Brain microvascular endothelial cell (primary cell): ENCODE measurements at places on chromosomes 1 and 21.

DNA sequence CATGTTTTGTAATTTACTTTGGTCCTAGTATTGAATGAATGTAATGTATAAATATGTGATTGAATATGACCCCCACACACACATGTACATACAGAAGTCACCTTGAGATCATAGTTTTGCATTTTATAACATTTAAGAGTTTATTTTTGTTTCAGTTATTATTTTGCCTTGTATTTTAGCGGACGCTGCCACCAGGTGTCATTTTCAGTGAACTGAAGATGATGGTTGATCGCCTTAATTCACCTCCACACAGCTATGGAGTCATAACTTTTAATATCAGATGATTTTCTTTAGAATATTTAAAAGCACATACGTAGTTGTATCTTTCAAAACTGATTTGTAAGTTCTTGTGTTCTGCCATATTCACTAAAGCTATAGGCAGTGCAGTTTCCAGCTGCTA lies 130.4 kb downstream of the DYRK1A start:
- DNase-seq, result no peak

GRCh38 chr1:91589437-91589836 lies 88.8 kb downstream of the CDC7 start:
- DNase-seq, result no peak

- no peak for DNase-seq
Observed at GRCh38 chr1:106698660-106699059, 357.8 kb upstream of the PRMT6 start.

GRCh38 chr1:36328713-36329112 lies 5.3 kb upstream of the EVA1B start:
- no peak for DNase-seq

- DNase-seq, result no peak
Observed at GRCh38 chr21:45990741-45991605, 9.4 kb downstream of the COL6A1 start.

- no peak for DNase-seq
Observed at GRCh38 chr21:40687625-40688024, 159.3 kb downstream of the DSCAM start.

DNA sequence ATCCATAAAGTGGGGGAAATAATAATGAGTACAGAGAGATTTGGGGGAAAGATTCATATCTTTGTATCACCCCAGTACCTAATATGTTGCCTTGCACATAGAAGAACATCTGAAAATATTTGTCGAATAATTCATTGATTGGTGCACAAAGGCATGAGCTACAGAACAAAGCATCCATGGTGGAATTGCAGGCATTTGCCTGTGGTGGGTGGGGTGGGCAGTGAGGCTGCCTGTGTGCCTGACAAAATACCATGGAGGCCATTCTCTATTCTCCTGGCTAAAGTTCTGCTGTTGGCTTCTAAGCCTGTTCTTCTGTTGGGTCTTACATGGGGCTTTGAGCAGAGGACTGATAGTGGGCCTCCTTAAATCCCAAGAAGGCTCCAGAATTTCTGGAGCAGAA lies 10.0 kb upstream of the KCNA10 start:
- no peak for DNase-seq

DNA sequence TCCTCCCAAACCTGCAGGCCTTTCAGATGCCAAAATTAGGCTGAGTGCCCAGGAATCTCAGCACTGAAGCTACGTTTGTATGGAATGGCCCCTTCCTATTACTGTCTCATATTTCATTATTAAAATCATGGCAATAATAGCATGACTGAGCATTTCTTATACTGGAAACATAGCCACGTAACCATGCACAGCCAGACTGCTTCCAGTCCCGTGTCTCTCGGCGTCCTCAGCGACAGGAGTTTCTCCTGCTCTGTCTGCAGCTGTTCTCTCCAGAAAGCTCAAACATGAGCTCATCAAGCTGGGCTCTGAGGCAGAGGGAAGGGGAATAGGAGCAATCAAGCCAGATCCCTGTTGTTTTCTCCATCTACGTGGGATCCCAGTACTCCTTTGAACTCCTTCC lies 104.0 kb downstream of the CDC7 start:
- peak; percentile 14 for DNase-seq

DNA sequence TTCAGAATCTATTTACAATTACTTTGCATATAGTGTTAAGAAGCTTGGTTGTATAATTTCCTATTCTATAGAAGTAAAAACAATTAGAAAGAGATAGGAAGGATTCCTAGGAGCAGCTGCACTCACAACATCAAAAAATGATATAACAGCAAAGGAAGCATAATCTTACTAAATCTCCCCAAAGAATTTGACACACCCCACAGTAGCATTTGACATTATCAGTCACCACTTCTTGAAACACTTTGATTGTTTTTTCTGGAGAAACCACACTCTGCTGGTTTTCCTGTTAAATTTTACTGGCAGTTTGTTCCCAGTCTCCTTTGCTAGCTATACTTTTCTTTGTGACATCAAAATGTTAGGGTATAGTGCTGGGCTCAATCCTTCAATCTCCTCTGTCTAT lies 100.8 kb upstream of the KIAA1614 start:
- peak; percentile 2 for DNase-seq

DNA sequence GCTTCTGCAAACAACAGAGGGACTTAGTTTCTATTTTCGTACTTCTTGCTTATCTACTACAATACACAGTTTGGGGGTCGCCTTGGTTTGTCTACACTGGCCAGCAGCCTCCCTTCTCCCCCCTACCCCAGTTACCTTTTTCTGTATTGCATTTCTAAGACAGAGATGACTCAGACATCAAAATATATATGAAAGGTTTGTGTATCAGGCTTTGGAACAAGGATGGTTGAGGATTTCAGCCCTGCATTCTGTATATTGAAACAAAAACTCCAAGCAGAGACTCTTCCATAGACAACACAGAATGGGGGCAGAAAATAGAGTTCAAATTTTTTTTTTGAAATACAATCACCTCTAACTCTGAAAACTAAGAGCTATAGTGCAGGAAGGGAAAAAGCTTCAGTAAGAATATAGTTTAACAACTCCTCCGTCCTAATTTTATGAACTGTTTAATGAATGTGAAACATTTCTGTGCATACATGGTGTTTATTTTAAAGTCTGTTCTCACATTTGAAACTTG lies 1.9 kb downstream of the SAMD13 start:
- no peak for DNase-seq

GRCh38 chr1:22055463-22055862 lies 3.0 kb downstream of the CDC42 start:
- no peak for DNase-seq

DNA sequence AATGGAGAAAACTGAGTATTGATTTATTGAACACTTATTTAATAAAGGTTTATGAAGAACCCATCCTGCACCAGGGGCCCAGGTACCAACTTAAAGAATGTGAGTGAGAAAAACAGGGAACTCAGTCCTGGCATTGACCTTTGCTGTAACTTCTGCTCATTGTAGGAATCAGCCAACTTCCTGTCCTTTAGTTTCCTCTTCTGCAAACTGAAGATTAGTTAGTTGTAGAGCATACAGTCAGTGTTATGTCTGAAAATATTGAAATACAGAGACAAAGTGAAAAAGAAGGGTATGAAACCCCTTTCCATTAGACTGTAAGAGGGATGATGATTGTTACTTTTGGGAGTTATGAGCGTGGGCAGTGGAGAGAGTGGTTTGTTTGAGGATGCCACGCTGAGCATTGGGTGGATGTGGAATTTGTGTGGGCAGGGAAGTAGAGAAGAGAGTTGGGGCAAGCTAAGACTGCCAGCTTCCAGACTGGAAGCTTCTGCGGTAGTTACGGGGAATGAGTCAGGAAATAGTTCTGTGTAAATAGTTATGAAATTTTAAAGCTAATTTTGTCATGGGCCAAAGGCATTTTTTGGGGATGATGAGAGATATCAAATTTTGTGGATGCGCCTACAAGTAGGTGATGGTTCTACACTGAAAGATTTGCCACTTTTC lies 89.2 kb downstream of the GPR88 start:
- DNase-seq, result peak; percentile 73

DNA sequence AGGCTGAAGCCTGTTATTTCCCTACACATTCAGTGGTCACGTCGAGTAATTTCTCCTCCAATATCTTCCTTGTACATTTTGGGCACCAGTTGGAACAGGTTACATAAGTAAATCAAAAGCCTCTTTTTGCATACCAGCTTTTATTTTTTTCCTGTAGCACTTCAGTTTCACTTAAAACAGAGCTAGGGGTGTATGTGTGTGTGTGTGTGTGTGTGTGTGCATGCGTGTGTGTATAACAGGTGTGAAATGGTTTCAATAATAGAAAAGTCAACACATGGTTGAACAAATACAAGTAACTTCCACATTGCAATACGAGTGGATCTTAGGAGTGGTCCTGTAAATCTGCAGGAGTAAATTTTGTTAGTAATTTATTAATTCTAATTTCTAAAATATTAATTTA lies 3.0 kb upstream of the MAN1A2 start:
- DNase-seq, result no peak

GRCh38 chr1:10625076-10625475 lies 150.3 kb downstream of the PEX14 start:
- no peak for DNase-seq

GRCh38 chr1:11838349-11839272 lies 9.0 kb downstream of the NPPA start:
- DNase-seq, result peak; percentile 31

DNA sequence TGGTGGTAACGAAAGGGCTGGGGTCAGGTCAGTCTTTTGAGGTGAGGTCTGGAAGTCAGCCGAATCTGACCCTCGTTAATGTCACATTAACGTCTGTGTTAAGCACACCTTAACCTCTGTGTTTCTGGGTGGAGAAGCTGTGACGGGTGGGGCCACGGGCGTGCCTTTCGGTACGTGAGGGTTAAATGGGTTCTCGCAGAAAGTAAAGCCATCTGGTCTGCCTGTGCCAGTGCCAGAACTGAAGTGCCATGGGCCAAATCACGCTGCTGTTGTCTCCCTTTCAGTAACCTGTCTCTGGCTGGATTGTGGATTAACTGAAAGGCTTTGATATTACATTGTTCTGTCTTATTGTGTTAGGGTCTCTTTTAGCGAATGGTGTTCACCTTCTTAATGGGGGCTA lies 14.4 kb downstream of the URB2 start:
- no peak for DNase-seq

DNA sequence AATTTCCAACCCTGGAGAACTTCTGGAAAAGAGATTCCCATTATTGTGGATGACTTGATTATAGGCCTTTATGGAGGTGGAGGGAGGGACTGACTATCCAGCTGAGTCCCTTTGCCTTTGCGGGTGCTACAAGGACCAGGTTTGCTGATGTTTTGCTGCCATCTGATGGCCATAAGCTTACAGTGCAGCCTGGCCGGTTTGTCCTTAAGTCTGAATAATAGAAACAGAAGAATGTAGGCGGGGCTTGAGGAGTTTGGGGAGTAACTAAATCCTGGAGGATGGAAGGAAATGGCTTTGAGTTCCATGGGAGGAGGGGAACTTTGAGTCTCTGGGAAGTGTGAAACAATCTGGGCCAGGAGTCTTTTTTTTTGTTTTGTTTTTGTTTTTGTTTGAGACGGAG lies 55.7 kb upstream of the CD1D start:
- peak; percentile 94 for DNase-seq

- DNase-seq, result no peak
Observed at GRCh38 chr1:162256287-162256686, 120.4 kb downstream of the SPATA46 start.

- DNase-seq, result no peak
Observed at GRCh38 chr1:41419584-41420295, 58.5 kb downstream of the FOXO6 start.

GRCh38 chr1:99713006-99713405 lies 53.4 kb downstream of the FRRS1 start:
- DNase-seq, result no peak

- DNase-seq, result no peak
Observed at GRCh38 chr1:41361495-41362356, 492 bp downstream of the FOXO6 start.

GRCh38 chr1:32363713-32364112 lies 1.4 kb downstream of the TSSK3 start:
- DNase-seq, result no peak

GRCh38 chr21:41219498-41220207 lies 51.7 kb downstream of the BACE2 start:
- DNase-seq, result no peak

- DNase-seq, result no peak
Observed at GRCh38 chr1:168428063-168428731, 115.6 kb downstream of the XCL2 start.

GRCh38 chr1:6310116-6310848 lies 49.4 kb upstream of the GPR153 start:
- no peak for DNase-seq

DNA sequence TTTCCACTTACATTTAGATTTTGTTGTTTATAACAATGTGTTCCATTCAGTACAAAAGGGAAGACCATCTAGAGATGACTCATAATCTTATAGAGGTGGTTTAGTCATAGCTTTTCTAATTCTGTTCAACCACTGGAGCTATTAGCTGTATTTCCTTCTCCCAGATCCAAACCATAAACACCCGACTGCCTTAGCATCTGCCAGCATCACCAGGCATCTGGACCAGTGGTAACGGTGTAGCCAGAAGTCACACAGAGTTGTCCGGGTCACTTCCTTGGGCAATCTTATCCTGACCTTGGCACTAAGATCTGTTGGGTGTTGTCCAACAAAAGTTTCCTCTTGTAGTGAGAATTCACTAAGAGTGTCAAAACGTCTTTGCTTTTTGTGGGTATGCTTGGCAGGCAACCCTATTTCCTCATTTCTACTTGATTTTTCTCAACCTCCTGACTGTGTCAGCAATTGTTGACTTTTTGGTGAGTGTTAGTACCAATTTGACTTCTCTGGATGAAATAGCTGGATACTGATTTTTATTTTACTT lies 372.1 kb upstream of the B3GALT2 start:
- DNase-seq, result peak; percentile 50

DNA sequence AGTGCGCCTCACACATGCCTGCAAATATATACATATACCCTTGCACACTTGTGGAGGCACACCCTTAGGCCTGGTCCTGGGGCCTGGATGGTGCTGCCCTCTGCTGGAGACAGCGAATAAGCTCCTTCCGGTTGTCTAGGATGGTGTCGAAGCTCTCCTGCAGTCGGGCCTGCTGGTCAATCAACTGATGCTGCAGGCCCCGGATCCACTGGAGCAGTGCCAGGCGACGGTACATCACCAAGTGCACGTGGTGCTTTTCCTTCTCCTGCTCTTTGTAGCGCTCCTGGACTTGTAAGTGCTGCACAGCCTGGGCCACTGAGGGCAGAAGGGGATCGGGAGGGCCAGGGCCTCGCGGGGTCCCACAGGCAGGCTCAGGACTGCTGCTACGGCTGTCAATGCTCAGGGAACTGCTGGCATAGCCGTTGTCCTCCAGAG lies 3.1 kb downstream of the C1orf216 start:
- peak; percentile 73 for DNase-seq

DNA sequence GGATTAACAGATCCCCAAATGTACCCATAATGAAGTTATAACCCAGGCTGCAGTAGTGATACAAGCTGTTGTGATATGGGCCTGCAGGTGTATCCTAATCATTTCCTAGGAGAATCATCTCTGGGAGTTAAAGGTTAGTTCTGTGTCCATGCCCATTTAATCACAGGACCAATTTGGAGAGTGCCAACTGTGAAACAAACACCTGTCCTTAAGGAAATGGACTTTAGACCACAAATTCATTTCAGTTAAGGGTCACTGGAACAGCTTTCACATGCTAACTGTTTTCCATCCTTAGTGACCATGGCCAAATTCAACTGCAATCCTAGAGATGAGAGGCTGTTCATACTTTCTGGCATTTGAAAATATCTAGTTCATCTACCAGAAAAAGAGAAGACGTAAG lies 160.9 kb downstream of the GPATCH2 start:
- DNase-seq, result no peak
